ENCODE measurements at places on chromosomes 6 and 20.

- no peak for DNase-seq
Measured at GRCh38 chr20:58708246-58708931, 15.8 kb downstream of the NPEPL1 start.

DNA sequence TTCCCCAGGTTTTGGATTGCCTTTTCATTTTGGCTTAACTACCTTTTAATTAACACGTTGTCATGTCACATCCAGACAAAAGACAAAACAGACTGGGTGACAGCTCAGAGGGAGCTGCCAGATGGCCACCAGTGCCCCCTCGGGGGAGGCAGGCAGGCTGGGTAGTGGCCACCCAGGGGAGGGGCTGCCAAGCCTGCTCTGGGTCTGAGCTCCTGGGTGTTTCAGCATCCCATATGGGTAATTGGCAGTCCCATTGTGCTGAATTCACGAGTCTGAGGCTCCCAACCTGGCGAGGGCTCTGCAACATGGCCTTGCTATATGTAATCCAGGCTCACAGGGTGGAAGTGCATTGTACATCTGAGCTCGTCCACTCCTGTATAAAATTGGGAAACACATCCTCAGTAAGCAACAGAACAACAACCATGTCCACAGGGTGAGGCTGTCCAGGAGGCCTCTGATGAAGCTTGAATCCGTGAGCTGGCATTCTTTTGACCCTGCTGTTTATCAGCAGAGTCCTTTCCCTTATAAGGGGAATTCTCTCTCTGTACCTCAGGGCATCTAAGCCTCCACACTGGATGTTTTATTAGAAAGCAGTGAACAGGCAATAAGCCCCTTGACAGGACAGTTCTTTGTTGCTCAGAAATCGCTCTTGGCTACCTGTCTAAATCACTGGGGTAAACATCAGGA, 111.7 kb upstream of the SLC22A23 start:
- DNase-seq = no peak

DNA sequence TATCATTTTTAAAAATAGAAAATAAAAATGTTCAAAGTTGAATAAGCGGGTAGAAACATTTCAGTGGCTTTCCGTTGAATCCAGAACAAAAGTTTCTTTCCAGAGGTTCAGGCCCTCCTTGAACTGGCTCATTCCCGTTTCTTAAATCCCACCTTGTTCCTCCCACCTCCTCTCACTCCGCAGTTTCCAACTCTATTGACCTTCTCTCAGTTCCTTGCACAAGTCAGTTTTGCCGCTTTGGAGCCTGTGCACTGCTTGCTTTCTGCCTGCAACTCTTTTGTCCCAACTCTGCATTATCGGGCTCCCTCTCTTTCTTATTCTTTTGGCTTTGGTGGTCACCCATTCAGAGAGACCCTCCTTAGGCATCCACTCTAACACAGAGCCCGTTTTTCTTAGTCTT, 99.9 kb upstream of the EDN1 start:
- no peak for DNase-seq

DNA sequence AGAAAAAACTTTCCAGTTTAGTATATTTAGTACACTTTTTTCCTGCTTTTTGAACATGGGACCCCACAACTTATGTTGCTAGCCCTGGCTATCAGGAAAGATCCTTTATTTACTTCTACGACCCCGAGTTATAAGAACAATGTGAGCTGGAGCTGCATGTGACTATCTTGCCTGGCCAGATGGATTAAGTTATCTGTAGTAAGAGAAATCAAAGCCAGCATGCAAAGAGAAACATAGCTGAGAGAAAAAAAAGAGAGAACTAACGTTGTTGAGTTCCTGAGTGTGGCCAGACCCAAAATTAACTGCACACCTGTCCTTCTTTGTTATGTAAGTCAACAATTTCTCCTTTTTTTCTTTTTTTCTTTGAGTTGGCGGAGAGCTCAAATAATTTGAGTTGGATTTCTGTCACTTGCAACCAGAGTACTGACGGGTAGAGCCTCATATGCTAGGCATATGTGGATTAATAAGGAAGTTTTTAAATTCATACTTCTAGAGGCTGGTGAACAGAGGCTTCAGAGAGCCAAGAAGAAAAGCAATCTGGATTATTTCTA, 219.5 kb downstream of the HACE1 start:
- DNase-seq = no peak

DNA sequence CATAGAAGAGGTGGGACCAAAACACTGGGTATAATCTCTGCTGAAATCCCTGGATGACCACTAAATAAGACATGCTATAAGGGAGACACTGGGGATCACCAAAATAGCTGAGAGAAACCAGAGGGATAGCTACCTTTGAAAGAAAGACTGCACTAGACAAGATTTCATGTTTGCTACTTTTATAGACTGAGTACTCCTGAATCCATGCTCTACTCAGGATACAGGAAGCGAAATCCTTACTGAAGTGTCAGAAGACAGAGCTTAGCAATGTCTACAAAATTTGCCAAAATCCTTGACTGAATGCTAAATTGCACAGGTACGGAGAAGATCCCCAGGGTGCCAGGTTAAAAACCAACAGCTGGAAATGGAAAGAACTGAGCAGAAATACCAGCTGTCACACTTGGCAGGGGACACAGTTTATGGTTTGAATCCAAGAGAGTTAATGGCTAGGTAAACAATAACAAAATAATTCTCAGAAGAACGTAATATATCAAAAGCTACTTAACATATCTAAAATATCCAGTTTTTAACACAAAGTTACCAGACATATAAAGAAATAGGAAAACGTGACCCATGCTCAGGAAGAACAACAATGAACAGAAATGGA, 125.4 kb downstream of the MAN1A1 start:
- DNase-seq = no peak

GRCh38 chr20:13221313-13221672, 219 bp downstream of the ISM1 start:
- no peak for DNase-seq

DNA sequence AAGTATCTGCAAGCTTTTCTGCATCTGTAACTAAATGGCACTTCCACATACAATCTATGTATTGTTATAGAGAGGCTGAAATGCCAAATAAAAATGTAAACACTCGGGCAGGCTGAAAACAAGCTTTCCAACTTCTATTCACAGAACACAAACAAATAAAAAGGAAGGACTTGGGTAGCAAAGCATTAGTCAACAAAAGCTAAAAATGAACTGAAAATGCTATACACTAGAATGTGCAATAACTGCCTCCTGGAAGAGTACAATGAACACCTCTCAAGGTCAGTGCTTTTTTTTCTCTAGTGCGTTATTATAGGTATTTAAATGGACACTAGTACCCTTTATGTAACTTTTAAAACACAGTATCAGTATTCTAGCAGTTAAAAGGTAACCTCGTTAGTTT, 31.4 kb downstream of the STK38 start:
- DNase-seq = no peak

- no peak for DNase-seq
Measured at GRCh38 chr6:15413466-15414234, 167.8 kb downstream of the JARID2 start.

GRCh38 chr6:167426651-167427050, 101.8 kb downstream of the TTLL2 start:
- no peak for DNase-seq

- DNase-seq = no peak
Measured at GRCh38 chr6:103675807-103676406, 1183.8 kb downstream of the HACE1 start.

- DNase-seq = no peak
Measured at GRCh38 chr20:19304389-19304788, 91.9 kb downstream of the SLC24A3 start.

DNA sequence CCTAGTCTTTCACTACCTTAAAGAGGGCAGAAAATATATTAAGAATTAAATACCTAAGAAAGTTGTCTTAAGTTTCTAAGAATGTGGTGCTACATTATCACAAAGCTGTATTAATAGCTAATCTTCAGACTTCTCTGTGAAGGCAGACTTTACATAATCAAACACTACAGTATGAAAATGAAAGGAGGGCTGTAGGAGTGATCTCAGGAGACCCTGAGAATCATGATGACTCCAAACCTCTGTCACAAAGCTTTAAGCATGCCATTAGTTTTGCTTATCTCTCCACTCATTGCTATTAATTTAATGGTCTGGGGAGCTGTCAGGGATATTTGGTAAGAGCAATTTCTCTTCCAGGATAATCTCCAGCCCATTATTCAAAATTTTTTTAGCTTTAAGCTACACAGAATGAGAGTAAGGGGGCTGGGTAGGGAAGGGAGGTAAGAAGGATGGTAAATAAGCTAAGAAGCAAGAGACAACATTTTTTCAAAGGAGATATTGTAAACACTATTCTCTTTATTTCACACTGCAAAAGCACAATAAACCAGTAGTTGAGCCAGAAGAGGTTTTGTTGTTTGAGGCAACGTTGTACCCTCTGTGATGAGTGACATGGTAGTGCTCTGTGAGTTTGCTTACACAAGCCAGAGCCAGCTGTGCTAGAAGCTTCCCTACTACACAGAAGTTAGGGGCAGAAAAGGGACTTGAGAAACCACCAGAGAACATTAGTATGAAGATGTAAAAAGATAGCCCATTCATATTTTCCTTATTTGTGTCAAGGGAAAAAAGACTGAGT, 258.8 kb downstream of the GMDS start:
- no peak for DNase-seq

GRCh38 chr6:167807200-167807599, 19.5 kb upstream of the AFDN start:
- no peak for DNase-seq

DNA sequence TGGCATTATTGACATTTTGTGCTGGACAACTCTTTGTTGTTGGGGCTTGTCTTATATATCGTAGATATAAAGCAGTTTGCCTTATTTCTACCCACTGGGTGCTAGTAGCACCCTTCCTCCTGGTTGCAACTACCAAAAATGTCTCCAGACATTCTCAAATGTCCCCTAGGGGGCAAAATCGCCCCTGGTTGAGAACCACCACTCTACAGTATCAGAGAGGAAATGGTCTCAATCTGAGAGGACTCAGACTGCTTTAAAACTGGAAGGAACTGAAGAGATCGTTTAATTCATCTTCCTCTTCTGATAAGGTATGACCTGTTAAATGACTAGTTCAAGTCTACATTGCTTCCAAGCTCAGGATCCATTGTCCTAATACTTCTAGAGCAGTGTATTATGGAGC, 14.9 kb downstream of the SH3BGRL2 start:
- DNase-seq = no peak

- DNase-seq = no peak
Measured at GRCh38 chr6:36426622-36427021, 16.0 kb downstream of the PXT1 start.

DNA sequence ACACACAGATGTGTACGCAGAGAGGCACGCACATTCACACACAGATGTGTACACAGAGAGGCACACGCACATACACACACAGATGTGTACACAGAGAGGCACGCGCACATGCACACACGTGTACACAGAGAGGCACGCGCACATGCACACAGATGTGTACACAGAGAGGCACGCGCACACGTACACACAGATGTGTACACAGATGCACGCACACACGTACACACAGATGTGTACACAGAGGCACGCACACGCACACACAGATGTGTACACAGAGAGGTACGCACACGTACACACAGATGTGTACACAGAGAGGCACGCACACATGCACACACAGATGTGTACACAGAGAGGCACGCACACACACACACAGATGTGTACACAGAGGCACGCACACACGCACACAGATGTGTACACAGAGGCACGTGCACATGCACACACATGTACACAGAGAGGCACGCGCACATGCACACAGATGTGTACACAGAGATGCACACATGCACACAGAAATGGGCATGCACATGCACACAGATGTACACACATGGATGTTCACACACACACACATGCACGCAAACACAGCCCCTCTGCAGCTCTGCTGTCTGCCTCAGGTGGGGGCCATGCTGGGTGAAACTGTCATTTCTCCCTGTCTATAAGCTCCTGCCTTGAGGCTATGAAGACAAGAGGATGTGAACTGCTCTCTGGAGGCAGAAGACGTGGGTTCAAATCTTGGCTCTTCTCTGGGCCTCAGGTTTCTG, 14.3 kb upstream of the MYT1 start:
- DNase-seq = no peak

DNA sequence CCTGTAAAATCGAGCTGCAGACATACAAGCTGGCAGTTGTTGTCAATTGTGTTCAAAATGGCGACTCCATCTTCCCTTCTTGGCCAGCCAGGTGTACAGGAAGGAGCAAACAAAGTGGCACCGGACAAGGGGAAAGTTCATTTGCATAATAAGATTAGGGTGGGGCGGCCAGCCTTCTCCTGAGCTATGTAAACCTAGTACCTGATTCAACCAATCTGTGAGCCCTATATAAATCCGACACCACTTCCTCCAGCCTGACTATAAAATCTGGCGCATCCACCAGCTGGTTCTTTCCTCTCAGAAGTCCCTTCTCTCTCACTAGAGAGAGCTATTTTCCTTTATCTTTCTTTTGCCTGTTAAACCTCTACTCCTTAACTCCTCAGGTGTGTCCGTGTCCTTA, 8.1 kb upstream of the HBS1L start:
- DNase-seq = no peak

- DNase-seq = no peak
Measured at GRCh38 chr6:38739532-38739931, 24.4 kb downstream of the DNAH8 start.

GRCh38 chr6:1347161-1347560, 35.3 kb downstream of the FOXQ1 start:
- no peak for DNase-seq

- no peak for DNase-seq
Measured at GRCh38 chr20:45096781-45097180, 4.1 kb downstream of the KCNS1 start.

DNA sequence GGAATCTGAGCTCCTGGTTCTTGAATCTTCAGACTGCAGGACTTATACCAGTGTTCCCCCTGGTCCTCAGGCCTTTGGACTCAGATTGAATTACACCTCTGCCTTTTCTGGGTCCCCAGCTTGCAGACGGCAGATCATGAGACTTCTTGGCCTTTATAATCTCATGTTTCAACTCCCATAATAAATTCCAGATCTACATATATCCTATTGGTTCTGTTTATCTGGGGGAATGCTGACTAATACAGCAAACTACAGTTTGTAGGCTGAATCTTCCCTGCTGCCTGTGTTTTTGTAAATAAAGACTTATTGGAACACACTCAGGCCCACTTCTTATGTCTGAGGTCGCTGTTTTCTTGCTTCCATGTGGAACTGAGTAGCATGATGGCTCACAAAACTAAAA, 184.7 kb downstream of the HDGFL1 start:
- DNase-seq = no peak

GRCh38 chr6:16240589-16241320, 2.4 kb downstream of the GMPR start:
- DNase-seq = no peak
